ENCODE measurements at places on chromosomes 2 and 18.
A peak's percentile ranks its signal among the peaks of the same experiment; 100 is the strongest.

GRCh38 chr18:7608174-7608550, 41.0 kb downstream of the PTPRM start:
- DNase-seq: no peak

GRCh38 chr2:102392942-102393341, 30.0 kb upstream of the IL18RAP start:
- no peak for DNase-seq

DNA sequence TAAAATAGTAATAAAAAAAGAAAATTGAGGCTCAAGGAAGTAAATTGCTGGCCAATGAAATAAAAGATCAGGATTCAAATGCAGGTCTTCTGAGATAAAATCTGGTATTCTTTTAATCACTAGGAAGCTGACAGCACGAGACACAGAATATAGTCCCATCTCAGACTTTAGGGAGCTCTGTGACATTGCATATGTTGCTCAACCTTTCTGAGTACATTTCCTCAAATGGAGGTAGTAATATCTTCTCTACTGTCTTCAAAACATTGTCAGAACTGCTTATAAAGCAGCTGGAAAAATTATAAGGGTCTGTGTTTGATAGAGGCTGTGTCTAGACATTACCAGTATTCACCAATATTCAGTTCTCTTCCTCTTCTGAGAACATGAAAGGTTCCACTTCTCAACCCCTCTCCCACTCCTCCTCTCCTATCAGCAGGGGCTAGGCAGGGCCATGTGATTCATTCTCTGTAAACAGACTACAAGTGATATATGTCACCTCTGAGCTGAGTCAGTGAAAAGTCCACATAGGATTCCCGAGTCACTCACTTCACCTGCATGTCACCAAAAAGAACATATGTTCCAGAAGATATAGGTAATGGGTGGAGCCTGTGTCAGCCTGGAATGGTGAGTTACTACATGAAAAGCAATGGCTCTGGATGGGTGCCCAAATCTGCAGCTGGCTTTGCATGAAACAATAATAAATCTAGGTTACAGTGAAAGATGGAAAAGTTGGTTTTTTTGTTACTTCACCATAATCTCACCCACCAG, 7.1 kb downstream of the KCNE4 start:
- DNase-seq: no peak

- no peak for DNase-seq
These were observed 325.4 kb upstream of the LINC00305 start for GRCh38 chr18:64474255-64474654.

DNA sequence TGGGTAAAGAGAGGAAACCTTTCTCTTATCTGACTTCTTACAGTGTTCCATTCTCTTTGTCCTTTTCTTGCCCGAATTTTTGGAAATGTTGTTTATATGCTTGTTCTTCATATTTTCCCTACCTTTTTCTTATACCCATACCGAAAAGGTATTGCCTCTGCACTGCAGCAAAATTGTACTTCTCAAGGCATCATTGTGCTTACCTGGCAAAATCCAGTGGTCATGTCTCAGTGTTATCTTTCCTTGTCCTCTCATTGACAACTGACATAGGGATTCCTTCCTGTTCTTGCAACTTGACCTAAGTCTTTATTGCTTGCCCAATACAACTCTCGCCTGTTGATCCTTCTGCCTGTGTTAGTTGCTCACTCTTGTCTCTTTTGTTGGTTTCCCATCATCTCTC, 842.2 kb downstream of the CNTNAP5 start:
- DNase-seq: no peak

DNA sequence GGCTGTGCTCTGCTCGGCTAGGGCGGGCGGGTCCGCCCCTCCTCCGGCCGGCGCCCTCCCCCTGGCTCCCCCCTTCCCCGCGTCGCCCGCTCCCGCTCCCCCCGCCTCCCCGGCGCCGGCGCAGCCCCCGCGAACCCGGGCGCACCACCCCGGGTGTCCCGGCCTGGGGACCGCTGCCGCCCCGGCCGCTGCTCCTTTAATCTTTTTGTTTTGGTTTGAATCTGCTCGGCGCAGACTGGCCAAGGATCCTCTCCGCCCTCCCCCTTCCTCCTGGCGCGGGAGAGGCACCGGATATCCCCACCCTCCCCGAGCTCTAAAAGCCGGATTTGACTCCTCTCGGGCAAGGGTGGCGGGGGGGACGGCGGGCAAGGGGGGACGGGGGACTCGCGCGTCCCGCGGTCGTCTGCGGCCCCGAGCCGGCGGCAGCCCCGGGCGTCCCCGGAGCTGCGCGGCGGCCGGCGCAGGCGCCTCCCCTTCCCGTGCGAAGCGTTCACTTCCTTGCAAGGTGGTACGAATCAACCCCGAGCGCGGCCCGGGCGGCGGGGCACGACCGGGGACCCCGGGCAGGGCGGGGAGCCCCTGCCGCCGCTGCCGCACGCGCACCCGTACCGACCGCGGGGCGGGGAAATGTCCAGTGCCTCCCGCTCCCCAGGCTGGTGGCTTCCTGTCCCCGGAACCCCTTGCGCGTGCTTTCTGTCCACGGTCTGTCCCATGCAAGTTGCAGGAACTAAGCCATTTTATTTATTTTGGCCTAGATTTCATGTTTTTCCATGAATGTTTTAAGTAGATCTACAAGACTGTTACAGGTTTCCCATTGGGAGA, at the start of gene PTGR3:
Gene PTGR3 (minus strand): TSS at position 11 of the 822 bp plus-strand sequence. CDS start 81 bp downstream, outside the sequence.
- peak; percentile 86 for DNase-seq

- no peak for DNase-seq
These were observed 152.6 kb upstream of the FSHR start for GRCh38 chr2:49306925-49307324.

- DNase-seq: no peak
These were observed 105.9 kb upstream of the TGFA start for GRCh38 chr2:70659551-70659950.

- no peak for DNase-seq
These were observed 100.8 kb downstream of the TAF4B start for GRCh38 chr18:26327062-26327461.

DNA sequence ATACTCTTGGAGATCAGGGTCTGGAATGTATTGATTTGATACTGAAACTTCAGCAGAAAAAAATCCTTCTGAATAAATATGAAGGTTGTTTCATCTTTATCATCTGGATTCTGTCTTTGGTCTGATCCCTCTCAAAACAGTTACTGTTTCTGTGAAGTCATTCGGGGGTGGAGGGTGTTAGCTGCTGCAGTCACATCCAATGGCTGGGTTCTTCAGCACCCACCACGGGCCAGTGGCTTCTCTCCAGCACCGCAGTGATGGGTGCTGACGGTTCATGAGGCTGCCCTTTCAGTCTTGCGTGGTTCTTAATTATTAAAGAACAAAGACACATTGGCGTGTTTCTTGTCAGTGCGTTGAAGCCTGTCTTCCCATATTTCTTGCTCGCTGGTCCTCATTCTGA, 148.0 kb downstream of the LDLRAD4 start:
- DNase-seq: no peak

DNA sequence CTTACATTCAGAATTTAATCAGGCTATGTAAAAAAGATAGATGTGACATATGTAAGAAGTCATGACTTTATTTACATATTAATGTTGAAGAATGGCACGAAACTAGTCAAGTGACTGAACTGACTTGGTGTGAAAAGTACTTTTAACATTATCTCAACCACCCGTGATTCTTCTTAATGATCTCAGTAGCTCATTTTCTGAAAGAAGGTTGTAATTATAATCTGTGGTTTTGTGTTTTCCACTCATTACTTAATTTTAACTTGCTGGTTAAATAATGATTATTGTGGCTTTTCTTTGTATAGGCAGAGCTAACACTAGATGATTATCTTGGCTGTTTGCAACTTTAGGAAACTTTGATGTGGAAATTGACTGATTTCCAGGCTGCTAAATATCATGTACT, 18.5 kb downstream of the KCNJ13 start:
- DNase-seq: no peak

DNA sequence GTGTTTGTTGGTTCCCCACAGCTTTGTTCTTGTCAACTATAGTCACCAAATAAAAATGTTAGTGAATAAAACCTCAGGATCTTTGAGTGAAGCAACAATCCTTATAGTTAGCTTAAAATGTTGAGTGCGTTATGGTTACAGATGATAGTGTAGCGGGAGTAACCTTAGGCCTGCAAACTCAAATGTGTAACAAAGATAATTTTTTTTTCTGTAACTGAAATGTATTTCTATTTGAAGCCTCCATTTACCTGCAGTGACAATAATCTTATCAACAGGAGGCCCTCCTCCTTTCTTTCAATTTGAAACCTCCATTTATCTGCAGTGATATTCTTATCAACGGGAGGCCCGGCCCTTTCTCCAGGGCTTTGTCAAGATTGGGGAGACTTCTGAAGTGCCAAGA, 3.1 kb upstream of the C2orf49 start:
- DNase-seq: no peak

DNA sequence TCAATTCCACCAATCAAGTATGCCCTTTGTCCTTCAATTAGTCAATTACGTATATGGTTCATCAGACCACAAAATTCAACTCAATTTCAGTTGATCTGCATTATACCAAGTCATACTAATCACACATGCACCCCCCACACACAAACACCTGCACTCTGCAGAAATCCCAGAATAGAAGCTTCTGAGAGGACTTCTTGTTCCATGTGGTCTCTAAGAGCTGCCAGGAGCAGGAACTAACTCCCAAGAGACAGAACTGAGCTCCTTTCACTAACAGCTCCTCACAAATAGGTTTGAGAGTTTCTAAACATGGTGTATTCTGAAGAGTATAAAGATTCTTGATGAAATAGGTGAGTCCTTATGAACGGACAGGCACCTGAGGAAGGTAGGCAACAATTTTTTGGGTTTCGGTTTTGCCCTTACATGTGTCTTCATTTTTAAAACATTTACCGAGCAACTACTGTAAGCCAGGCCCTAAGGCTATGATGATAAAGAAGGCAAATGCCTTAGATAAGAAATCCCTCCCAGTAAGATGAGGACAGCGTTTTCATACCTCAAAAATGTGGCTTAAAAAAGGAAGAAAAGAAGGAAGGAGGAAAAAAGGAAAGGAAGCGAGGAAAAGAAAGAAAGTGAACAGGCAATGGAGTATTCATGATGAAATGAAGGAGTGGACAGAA, 183.1 kb downstream of the PID1 start:
- DNase-seq: no peak

- no peak for DNase-seq
These were observed 137.6 kb upstream of the HS6ST1 start for GRCh38 chr2:128456281-128456680.

DNA sequence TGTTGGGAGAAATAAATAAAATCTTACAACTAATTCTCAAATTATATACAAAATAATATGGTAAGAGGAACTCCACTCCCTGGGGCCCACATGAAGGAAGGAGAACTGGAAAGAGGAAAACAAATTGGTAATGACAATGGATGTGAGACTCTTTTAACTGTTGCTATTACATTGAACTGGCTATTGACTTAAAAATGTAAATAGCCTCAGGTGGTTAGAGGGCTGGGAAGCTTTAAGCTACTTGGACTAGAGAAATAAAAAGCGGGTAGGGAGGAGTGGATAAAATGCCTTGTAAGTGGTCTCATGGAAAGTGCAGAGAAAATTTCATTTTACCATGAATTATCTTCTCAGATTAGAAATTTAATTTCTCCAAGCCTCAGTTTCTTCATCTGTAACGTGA, 64.1 kb downstream of the KCNJ3 start:
- DNase-seq: no peak

- DNase-seq: no peak
These were observed 48.4 kb upstream of the TNP1 start for GRCh38 chr2:216908300-216908699.

DNA sequence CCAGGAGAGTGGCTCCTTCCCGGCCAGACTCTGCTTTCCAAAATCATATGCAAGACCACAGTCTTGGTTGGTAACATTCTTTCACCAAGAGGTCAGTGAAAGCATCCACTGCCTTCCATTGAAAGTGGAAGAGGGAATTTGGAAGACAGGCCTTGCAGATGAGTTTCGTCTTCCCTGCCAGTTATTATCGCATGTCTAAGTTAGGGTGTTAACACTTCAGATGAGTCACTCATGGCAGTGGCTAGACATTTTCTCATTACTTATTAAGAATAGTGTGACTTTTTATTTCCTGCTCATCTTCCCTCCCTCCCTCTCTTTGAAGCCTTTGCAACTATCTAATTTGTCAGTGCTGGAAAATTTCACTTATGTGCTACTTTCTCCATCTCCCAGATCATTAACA, 102.9 kb upstream of the EPB41L3 start:
- no peak for DNase-seq

DNA sequence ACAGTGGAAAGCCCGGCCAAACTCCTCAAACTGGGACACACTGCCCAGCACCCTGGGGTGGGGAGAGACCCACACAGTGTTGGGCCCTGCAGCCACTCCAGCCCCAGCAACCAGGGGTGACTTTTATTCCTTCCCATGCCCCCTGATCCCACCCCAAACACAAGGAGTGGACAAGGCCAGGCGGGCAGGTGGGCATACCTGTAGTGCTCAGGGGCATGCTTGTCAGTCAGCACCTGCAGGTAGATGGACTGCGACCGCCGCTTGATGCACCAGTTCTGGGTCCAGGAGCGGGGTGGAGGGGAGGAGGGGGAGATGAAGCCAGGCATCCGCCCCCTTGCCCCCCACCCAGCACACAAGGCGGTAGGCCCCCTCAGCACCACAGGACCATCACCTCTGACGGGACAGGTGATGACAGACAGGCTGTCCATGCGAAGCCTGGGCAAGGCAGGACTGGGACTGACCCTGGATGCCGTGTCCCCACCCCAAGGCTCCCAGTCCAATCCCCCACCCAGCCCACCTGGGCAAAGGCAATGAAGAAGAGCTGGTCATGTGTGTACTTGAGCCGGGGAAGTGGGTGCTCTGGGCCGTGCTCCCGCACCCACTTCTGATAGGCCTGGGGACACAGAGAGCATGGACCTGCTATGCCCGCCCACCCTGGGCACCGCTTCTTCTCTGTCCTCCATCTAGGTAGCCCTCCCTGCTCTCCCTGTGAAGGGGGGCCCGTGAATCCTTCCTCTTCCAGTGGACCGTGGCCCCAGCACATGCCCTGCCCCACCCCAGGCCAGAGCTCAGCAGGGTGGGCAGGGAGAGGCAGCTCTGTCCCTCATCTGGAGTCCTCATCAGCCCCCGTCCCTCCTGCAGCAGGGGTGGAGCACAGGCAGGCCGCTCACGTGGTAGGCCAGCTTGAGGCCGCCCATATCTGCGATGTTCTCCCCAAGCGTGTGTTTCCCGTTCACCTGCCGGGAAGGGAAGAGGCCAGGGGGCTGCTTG, 7.1 kb downstream of the ECEL1 start:
- no peak for DNase-seq

DNA sequence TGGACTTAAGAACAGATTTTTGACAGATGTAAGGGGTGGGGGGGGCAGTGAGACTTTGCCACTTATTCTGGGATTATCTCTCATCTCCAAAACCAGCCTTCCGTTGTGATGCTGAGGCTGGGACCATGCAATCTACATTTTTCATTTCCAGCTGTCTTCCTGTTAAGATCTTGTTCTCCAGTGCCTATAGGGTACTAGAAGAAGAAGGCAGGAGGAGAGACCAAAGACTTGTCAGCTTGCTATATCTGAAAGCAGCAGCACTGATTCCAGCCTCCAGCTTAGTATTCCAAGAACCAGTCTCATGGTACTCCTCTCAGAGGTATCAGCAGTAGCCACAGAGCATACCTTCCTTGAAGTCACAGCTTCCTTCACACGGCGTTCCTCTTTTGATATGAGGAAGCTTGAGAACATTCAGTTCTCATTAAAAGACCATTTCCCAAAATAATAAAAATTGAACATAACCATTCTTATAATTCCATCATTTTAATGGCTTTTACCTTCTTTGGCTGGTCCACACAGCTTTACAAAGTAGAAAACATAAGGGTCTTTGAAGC, 49.8 kb downstream of the USP34 start:
- peak; percentile 33 for DNase-seq
